Effector memory CD4-positive, alpha-beta T cell (primary cell): ENCODE measurements at places on chromosomes 4 and X.
A peak's percentile ranks its signal among the peaks of the same experiment; 100 is the strongest.

DNA sequence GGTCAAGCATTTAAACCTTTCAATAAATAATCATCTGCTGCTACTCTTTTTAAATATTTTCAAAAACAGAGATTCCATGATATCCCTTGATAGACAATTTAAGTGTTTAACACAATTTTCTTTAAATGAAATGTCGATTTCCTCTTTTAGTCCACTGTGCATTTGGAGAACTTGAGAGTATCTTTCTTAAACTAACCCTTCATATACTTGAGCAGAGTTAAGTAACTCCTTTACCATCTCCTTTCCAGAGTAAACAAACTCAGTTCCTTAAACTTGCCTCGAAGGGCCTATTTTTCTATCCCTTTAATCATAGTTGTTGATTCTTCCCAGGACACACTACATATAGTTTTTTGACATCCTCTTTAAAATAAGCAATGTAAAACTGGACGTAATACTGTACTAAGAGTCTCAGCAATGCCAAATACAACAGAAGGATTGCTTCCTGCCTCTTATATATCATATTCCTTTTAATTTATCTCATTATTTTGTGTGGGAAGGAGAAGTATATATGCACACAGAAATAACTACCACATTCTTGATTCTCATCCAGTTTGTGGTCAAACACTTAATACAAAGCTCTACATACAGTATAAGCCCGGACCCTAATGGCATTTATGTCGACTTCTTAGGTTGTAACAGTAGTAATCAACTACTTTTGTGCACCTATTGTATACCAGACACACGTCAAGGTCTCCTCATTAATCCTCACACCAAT lies 22.8 kb downstream of the RAB28 start:
- DNase-seq = no peak

DNA sequence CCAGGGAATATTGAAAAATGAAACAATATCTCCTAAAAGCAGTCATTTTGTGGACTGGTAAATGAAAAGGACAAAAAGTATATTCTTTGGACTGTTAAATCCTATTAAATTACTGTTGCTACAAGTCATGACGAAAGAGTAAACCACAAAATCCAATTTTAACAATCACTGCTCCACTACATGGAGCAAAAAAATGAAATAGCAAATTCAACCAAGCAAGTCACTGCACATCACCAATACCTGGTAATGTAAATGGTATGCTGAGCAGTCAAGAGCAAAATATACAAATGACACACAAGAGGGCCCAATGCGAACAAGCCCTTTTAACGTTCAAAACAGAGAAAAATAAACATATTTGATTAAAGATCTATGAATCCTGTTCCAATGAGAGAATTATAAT lies 126.2 kb downstream of the KLHL13 start:
- DNase-seq = no peak

- no peak for DNase-seq
Measured at GRCh38 chr4:3135155-3136011, 60.9 kb downstream of the HTT start.

- DNase-seq = peak; percentile 23
Measured at GRCh38 chrX:154036513-154036912, 16.8 kb upstream of the IRAK1 start.

DNA sequence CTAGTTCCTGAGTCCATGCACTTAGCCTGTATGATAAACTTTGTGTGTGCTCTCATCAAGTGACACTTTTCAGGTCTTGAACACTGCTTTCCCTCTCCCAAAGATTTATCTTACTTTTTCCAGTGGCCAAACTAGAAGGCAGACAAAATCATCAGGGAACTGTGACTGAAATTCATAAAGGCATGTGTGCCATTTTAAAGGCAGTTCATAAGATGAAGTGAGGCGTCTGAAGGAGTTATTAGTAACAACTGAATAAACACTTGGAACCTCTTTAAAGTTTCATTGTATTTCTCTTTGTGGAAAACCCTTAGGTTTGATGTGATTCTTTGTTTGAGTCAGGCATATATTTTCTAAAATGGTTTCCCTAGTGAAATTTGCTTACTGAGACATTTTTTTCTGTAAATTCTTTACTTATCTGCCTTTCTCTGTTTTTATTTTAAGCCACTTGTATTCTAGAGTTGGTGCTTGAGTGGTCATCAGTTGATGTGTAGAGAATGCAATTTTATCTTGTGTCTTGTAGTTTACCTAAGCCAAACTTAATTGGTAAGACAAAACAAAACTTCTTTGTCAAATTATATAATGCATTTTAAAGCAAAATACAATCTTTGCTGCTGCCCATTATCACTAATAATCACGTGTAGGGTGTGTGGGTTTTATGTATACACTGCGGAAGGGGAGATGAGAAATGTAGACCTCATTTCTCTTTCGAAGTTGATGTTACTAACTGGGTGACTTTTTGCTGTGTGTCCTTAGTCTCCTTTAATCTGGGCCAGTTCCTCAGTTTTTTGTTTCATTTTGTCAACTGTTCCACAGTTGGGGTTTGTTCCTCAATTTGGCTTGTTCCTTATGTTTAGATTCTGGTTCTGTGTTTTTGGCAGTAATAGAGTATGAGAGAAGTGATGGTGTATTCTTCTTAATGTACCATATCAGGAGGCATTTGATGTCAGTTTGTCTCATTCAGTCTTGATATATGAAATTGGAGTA lies 56.8 kb downstream of the RBPJ start:
- DNase-seq = no peak

DNA sequence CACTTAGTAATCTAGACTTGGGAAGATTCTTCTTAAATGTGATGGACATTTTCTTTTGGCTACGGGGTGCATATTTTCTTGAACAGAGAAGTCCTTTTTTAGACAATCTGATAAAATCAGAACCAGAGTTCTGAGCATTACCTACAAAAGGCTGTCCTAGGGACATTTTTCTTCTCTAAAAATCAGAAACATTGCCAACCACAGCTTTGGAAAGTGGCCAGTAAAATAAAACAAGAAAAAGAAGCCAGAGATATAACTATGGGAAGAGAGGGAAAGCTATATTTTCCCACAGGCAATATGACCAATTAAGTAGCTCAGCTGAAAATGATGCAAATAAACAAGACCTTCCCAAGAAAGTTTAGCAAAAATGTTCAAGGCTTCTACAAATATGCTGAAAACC lies 55.9 kb downstream of the MXRA5 start:
- DNase-seq = no peak

GRCh38 chr4:80370635-80371034 lies 35.1 kb downstream of the CFAP299 start:
- no peak for DNase-seq

- no peak for DNase-seq
Measured at GRCh38 chrX:13307041-13307440, 12.8 kb downstream of the ATXN3L start.

DNA sequence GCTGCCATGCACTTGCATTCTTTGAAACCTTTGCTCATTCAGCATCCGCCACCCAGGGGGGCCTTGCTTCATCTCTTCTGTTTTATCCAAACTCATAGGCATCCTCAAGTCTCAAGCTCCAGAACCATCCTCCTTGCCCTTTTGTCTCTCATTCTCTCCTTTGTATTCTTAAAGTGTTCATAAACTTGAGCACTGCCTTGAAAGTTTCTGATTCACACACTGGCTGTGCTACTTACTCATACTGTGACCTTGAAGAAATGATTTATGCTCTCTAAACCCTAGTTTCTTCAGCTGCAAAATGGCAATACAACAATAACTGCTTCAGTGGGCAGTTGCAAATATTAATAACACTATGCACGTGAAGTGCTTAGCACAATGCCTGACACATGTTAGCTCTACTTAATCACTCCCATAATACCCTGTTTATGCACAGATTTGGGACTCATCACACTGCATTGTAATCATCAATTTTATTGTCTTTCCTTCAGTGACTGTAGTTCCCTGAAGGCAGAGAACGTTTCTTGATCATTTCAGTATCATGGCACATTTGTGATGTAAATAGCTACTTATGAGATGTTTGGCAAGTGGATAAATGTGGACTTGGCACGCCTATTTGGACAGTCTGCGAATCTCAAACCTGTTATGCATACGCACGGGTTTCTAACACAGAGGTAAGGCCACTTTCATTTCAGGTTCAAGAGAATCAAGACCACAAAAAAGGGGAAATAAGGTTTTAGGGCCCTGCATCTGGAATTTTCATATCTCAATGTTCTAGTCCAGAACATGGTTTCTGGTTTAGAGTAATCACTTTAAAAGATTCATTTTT lies 291.0 kb downstream of the LDB2 start:
- no peak for DNase-seq

GRCh38 chrX:9416562-9417348 lies 48.1 kb upstream of the TBL1X start:
- DNase-seq = no peak

GRCh38 chrX:24879679-24880078 lies 136.1 kb downstream of the ARX start:
- no peak for DNase-seq

- no peak for DNase-seq
Measured at GRCh38 chrX:43500246-43500645, 155.9 kb upstream of the MAOA start.

- no peak for DNase-seq
Measured at GRCh38 chr4:75135068-75135825, 202.3 kb downstream of the PARM1 start.

DNA sequence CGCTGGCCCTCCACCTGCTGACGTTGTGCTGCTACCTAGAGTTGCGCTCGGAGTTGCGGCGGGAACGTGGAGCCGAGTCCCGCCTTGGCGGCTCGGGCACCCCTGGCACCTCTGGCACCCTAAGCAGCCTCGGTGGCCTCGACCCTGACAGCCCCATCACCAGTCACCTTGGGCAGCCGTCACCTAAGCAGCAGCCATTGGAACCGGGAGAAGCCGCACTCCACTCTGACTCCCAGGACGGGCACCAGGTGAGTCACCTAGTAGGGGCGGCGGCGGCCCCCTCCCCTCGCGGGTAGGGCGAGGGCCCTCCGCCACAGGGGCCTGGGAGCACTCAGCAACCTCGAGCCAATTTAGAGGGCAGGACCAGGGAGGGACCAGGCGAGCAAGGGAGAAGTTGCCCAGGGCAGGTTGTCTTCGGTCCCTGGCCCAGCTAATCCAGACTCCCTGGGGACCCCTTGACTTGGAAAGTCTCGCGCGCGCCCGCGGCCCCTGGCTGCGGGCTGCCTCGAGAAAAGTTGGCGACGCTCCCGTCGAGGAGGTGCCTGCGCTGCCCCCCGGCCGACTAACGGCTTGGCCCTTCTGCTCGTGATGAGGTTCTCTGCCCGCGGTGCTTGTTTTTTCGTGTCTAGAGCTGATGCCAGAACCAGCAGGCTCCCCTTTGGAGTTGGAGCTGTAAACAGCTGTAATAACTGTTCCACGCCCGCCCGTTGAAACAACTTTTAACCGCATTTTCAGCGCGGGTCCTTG lies 717 bp downstream of the EDA start:
- no peak for DNase-seq

DNA sequence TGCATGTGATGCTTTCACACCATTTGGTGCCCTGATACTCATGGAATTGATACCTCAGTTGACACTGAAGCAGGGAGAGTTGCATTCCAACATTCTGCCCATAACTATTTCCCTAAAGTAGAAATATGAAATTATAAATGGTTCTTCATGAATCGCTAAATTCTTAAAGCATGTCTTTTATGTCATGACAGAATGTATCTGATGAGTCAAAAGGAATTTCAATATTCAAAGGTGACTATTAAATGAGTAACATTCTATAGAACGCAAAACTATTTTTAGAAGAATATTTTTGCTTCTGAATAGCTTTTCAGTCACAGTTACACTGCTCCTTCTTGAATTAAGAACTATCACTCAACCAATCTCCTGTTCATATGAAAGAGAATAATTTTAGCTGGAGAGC lies 152.8 kb downstream of the ADGRA3 start:
- DNase-seq = no peak

- no peak for DNase-seq
Measured at GRCh38 chr4:162770761-162771490, 395.8 kb downstream of the NAF1 start.

GRCh38 chr4:87423317-87424098 lies 1.1 kb downstream of the NUDT9 start:
- DNase-seq = no peak

- no peak for DNase-seq
Measured at GRCh38 chr4:15920723-15921591, 17.6 kb downstream of the FGFBP1 start.

DNA sequence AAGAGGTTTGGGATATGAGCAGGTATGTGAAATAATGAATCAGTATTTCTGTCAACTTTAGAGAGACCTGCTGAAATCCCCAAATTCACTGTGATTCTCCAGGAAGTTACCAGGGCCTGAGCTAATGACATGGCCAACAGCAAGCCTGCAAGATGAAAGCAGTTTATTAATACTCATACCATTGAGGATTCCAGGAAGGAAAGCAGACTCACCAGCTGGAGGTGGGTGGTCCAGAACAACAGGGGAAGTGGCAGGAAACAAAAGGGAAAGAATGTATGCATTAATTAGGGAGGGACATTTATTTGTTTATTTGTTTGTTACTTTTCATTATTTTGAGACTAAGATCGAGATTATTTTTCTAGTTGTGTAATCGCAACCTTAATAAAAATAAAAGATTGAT lies 196.6 kb upstream of the AGA start:
- no peak for DNase-seq
